PC-3 (cell line): ENCODE measurements at places on chromosomes 7 and 10. TPM values are rescaled to one million over a fixed set of nuclear protein-coding genes. Genes with fewer than 3 reads are reported as not detected.

- H3K4me3 ChIP-seq = no peak overlapping the region
- no peaks in the 10 kb centered on the region for H3K36me3 ChIP-seq
- DNase-seq = no peak
- no peak overlapping the region for H3K27ac ChIP-seq
- H3K27me3 ChIP-seq = no peaks in the 10 kb centered on the region
Observed at GRCh38 chr7:149104749-149105148, 14.2 kb upstream of the ZNF786 start.

GRCh38 chr10:110804376-110804775 lies 67.4 kb upstream of the PDCD4 start:
- no peaks in the 10 kb centered on the region; the same call in 1 of the 2 replicates for H3K4me1 ChIP-seq
- H3K27ac ChIP-seq = no peak overlapping the region
- H3K4me3 ChIP-seq = no peak overlapping the region
- no peaks in the 10 kb centered on the region for H3K36me3 ChIP-seq
- DNase-seq = no peak

TM9SF3 gene
- 39.2 and 47.0 TPM in 2 replicates for total RNA-seq

DNA sequence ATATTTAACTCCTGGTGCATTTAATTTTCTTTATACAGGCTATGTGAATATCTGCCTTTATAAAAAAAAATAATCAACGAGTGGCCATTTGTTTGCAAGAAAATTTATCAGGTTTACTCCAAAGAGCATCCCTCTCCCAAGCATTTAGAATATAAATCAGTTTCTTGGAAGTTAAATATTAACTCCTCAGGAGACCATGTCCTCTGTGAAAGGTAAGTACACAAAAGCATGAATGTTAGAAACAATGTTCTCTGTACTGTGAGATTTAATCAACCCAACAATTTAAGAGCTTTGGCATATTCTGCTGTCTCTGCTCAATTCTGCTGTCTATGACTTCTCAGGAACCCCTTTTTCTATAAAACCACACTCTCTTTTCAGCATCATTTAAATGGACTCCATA lies 119.3 kb upstream of the LAMB4 start:
- H3K27ac ChIP-seq = no peak overlapping the region
- no peak for DNase-seq
- no peaks in the 10 kb centered on the region for H3K36me3 ChIP-seq
- peaks cover 26% of the 10 kb centered on the region for H3K4me1 ChIP-seq
- H3K27me3 ChIP-seq = no peaks in the 10 kb centered on the region
- no peak overlapping the region for H3K4me3 ChIP-seq

- no peak overlapping the region for H3K27ac ChIP-seq
- no peak for DNase-seq
- H3K36me3 ChIP-seq = no peaks in the 10 kb centered on the region
- no peaks in the 10 kb centered on the region for H3K27me3 ChIP-seq
Observed at GRCh38 chr7:460374-461116, 59.1 kb downstream of the PDGFA start.

GRCh38 chr7:23404546-23405239 lies 65.6 kb downstream of the IGF2BP3 start:
- H3K36me3 ChIP-seq = no peaks in the 10 kb centered on the region

DNA sequence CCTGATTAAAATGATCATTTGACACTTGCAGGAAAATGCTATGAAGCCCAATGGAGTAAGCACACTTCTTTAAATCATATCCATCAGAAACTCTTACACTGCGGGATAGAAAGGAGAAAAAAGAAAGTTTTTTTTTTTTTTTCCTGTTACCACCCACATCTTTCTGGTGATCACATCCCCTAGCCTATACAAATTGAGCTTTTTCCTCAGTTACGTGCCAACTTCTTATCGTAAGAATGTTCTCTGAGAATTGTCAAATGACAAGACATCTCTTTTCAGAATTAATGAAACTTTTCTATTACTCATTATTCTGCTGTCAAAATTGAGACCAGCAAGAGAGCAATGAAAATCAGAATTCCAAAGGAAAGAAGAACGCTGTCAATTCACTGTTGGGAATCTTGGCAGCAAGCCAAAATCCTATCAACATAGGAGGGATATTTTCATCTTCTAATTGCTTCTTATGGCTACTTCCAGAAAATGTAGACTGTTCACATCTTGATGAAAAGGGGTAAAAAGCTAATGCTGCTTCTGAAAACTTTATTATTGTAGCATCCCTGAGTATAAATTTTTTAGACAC lies 179.5 kb downstream of the ADAM12 start:
- no peaks in the 10 kb centered on the region for H3K27me3 ChIP-seq
- no peak overlapping the region for H3K4me3 ChIP-seq
- no peak for DNase-seq

DNA sequence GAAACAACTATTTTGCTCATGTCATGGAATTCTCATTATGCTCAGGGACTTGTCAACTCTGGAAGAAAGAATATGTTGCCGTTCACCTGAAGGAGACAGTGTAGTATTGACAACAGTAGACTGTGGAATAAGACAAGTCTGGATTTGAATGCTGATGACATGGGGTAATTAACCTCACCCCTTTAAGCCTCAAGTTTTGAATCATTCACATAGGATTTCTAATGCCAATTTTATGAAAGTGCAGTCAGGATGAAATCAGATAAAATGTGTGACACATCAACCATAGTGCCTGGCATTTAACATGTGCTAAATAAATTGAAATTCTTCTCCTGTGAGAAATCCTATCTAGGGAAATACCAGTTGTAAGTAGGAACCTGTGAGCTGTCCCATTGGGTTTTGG lies 305.8 kb downstream of the KIF20B start:
- no peaks in the 10 kb centered on the region for H3K36me3 ChIP-seq
- DNase-seq = peak; percentile 68
- peaks cover 11% of the 10 kb centered on the region; the same call in 1 of the 2 replicates for H3K4me1 ChIP-seq

- no peaks in the 10 kb centered on the region for H3K27me3 ChIP-seq
- DNase-seq = peak; percentile 16
- H3K4me1 ChIP-seq = no peaks in the 10 kb centered on the region
- H3K4me3 ChIP-seq = no peak overlapping the region
- no peak overlapping the region for H3K27ac ChIP-seq
- H3K36me3 ChIP-seq = no peaks in the 10 kb centered on the region
Observed at GRCh38 chr10:43814663-43815062, 166.0 kb upstream of the ZNF32 start.

DNA sequence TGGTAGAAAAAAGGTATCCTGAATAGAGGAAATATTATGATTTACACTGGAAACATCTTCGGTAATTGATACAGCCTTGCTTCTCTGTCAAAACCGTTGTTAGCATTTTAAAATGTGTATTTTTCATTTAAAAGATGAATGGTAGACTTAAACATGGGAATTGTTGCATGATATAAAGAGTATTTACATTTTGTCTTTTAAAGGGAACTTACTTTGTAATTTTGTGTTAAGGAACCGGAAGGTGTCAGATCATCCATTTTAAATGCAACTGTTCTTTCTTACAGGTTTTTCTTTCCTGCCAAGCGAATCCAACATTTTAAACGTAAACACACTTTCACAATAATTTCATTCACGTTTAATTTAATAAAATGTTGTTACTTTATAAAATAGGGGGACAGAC lies 1.8 kb upstream of the IGF2BP3 start:
- peaks cover 28% of the 10 kb centered on the region for H3K4me1 ChIP-seq
- H3K27ac ChIP-seq = no peak overlapping the region
- peaks cover 13% of the 10 kb centered on the region; the same call in 1 of the 2 replicates for H3K27me3 ChIP-seq
- peak overlapping the region; percentile 73 for H3K4me3 ChIP-seq

- no peak overlapping the region for H3K27ac ChIP-seq
- peaks cover 5% of the 10 kb centered on the region for H3K4me1 ChIP-seq
- H3K4me3 ChIP-seq = no peak overlapping the region
- no peak for DNase-seq
- H3K36me3 ChIP-seq = no peaks in the 10 kb centered on the region
Observed at GRCh38 chr10:12961416-12962205, 39.9 kb downstream of the CCDC3 start.

GRCh38 chr10:104447331-104447730 lies 93.7 kb downstream of the CFAP58 start:
- no peak overlapping the region for H3K27ac ChIP-seq
- DNase-seq = peak; percentile 8
- H3K4me1 ChIP-seq = no peaks in the 10 kb centered on the region
- H3K27me3 ChIP-seq = peaks cover 24% of the 10 kb centered on the region; the same call in 1 of the 2 replicates

DNA sequence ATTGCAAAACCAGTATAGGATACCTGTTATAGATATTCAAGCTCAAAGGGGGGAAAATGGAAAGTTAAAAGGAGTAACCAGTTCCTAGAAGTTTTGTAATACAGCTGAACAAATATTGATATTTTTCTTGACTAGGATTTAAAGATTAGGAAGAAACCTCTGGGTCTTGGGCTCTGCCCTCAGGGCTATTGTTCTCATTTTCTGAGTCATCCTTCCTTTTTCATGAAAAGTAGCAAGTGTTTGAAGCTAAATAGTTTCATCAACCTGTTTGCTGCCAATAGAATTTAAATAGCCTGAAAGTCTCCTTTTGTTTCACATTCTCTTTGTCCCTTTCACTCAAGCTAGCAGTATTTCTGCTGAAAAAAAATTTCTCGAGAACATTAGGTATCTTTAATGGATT lies 1061.1 kb upstream of the GHITM start:
- H3K4me1 ChIP-seq = no peaks in the 10 kb centered on the region
- H3K27me3 ChIP-seq = no peaks in the 10 kb centered on the region
- no peak overlapping the region for H3K27ac ChIP-seq

DNA sequence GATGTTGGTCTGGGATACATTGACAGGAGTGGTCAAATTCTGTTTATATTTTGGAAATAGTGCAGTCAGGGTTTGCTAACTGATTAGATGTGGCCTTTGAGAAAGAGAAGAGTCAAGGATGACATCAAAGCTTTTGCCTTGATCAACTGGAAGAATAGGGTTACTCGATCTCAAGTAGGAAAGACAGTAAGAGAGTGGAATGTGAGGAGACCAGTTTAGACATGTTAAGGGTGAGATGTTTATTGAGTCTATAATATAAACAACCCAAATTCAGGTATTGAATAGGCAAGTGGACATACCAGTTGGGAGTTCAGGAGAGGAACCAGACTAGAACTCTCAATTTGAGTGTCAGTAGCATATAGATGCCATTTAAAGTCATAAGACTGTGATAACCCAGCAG lies 1.9 kb upstream of the ANKRD7 start:
- H3K4me3 ChIP-seq = no peak overlapping the region
- no peak overlapping the region for H3K27ac ChIP-seq
- H3K4me1 ChIP-seq = no peaks in the 10 kb centered on the region
- H3K27me3 ChIP-seq = peaks cover 24% of the 10 kb centered on the region; the same call in 1 of the 2 replicates
- no peaks in the 10 kb centered on the region for H3K36me3 ChIP-seq

GRCh38 chr7:70599446-70600190 lies 532.3 kb upstream of the GALNT17 start:
- no peak for DNase-seq
- H3K27me3 ChIP-seq = no peaks in the 10 kb centered on the region
- no peak overlapping the region for H3K4me3 ChIP-seq
- H3K36me3 ChIP-seq = no peaks in the 10 kb centered on the region
- no peaks in the 10 kb centered on the region for H3K4me1 ChIP-seq

DNA sequence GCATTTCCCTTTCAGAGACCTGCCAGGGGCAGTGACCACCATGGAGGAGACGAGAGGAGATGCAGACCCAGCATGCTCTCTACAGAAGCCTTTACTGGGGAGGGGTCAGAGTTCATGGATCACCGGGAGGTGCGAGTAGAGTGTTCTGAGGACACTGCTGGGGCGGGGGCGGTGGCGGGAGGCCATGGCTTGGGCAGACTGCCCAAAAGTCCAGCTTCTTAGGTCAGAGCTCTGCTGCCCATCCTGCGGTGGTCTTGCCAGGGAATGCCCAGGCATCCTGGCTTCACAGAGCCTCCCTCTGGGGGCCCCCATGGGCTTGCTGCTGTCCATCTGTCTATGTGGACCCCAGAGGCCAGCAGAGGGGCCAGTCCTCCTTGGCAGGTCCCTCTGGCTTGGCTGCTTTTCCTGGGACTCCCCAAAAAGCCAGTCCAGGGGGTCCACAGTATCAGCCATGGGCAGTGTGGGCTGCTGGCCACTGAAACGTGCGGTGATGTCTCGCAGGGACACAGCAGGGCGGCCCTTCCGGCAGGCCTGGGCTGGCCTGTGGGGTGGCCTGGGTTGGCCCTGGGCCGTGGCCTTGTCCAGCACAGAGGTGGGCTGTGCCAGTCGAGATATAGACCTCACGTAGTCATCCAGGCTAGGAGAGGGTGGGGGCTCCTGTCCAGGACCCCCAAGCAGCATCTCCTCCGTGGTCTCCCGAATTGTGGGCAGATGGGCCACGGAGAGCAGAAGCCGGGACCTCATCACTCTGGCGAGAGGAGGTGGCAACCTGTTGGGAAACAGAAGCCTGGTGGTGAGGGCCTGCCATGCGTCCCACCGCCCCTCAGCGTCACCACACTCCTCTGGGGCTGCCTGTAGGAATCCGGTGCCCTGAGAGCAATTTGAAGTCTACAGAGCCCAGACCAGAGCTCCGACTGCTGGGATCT lies 1.1 kb downstream of the DEPP1 start:
- no peaks in the 10 kb centered on the region for H3K36me3 ChIP-seq
- no peak for DNase-seq
- H3K27ac ChIP-seq = no peak overlapping the region
- H3K4me1 ChIP-seq = peaks cover 74% of the 10 kb centered on the region
- H3K4me3 ChIP-seq = peak overlapping the region; percentile 56

GRCh38 chr10:115001506-115002381 lies 63.7 kb downstream of the TRUB1 start:
- H3K36me3 ChIP-seq = no peaks in the 10 kb centered on the region
- no peaks in the 10 kb centered on the region for H3K27me3 ChIP-seq
- no peaks in the 10 kb centered on the region for H3K4me1 ChIP-seq
- DNase-seq = no peak

GRCh38 chr7:127708788-127709187 lies 56.8 kb downstream of the SND1 start:
- no peaks in the 10 kb centered on the region for H3K27me3 ChIP-seq
- no peak overlapping the region for H3K27ac ChIP-seq
- peaks cover 70% of the 10 kb centered on the region for H3K36me3 ChIP-seq
- peaks cover 15% of the 10 kb centered on the region for H3K4me1 ChIP-seq

GIMAP4 gene
- not detected in 2 replicates for total RNA-seq

SAMD9L gene
- total RNA-seq = 2.6 and 2.8 TPM in 2 replicates

- peaks cover 70% of the 10 kb centered on the region for H3K27me3 ChIP-seq
- no peaks in the 10 kb centered on the region for H3K4me1 ChIP-seq
- H3K27ac ChIP-seq = no peak overlapping the region
- no peaks in the 10 kb centered on the region for H3K36me3 ChIP-seq
Observed at GRCh38 chr7:31047313-31048146, 4.6 kb upstream of the ADCYAP1R1 start.

DNA sequence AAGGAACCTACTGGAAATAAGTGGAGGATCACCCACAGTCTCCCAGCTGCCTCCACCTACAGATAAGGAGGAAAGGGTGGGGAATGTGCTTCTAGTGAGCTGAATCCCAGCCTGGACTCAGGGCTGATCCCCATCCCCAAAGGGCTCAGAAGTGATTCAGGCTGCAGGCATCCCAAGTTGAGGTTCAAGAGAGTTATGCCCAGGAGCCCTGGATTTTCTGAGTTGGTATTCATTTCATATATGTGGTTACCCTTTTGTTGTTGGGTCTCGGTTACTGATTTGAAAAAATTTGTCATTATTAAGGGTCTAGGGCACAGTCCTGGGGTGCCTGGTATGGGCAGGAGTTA lies 30.0 kb upstream of the SRGN start:
- no peak for DNase-seq
- H3K36me3 ChIP-seq = no peaks in the 10 kb centered on the region
- H3K27ac ChIP-seq = no peak overlapping the region
- H3K4me1 ChIP-seq = peaks cover 28% of the 10 kb centered on the region

- no peaks in the 10 kb centered on the region; the same call in 1 of the 2 replicates for H3K36me3 ChIP-seq
- DNase-seq = no peak
- peaks cover 12% of the 10 kb centered on the region for H3K4me1 ChIP-seq
- H3K27me3 ChIP-seq = no peaks in the 10 kb centered on the region
Observed at GRCh38 chr7:75921479-75921878, 6.5 kb downstream of the POR start.
